Stimulated activated CD8-positive, alpha-beta memory T cell treated with anti-CD3 and anti-CD28 coated beads, Interleukin-4, amount 100 ng/mL, for 1 hour (primary cell): ENCODE measurements at places on chromosomes 16 and 17.

DNA sequence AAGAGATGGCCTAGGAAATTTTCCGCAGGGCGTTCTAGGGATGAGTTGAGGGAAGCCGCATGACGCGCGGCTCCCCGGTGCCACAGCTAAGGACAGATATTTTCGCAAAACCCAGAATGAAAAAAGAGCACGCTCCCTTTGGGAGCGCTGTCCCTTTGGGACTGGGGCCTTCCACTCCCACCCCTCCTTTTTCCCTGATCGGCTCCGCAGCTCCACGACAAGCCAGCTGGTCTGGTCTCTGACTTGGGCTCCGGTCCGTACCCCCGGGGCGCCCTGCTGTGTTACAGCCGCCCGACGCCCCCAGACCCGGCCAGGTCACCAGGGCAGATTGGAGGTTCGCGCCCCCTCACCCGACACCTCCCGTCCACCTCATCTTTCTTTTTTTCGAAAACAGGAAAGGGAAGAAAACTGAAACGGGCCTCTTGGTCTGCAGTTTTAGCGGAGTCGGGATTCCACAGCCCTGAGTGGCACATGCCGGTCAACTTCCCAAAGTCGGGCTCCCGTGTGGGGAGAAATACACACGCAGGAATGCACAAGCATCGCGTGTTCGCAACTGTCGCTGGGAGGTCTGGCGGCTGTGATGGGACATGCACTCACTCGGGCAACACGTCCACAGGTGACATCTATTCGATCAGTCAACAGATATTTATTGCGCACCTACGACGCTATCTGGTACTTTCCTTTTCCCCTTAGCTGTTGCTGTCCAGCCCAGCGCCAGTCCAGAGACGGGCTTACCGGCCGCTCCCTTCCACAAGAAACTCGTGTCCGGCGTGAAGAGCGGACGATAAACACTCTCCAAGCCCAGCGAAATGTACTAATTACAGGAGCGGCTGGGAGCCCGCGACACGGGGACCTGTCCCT lies 3.9 kb upstream of the SOX9 start:
- DNase-seq = no peak

DNA sequence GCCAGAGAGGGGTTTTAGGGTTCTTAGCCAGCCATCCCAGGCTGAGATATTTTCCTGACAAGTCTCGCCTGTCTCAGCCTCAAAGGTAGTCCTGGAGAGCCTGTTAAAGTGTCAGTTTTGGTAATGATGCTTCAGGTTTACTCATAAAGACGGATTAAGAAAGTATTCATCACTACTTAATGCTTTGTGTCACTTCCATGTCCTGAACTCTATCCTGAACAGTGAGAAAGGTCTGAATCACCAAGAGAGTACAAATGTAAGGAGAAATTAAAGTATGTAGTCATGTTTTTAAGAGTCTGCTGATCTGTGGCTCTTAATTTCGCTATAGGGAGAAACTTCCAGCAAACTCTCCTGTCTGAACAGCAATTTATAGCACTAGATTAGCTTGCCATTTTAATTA lies 14.0 kb downstream of the RPGRIP1L start:
- DNase-seq = no peak

DNA sequence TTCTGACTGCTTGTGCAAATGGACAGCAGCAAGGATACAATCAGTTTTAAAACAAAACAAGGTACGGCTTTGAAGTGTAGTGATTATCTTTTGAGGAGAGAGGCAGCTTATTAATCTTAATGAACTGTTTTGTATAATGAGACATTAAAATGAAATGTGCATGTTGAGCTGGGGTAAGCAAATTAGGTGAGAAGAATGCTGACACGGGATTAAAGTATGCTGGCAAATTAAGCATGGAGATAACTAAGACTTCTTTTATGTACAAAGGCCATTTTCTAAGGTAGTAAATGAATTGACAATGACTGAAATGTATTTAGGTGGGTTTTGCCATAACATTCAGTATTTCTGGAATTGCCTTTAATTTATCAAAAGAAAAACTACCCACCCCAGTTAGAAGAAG lies 18.7 kb downstream of the DNAJC7 start:
- no peak for DNase-seq

- DNase-seq = no peak
Observed at GRCh38 chr17:78842881-78843565, 2.4 kb upstream of the USP36 start.

DNA sequence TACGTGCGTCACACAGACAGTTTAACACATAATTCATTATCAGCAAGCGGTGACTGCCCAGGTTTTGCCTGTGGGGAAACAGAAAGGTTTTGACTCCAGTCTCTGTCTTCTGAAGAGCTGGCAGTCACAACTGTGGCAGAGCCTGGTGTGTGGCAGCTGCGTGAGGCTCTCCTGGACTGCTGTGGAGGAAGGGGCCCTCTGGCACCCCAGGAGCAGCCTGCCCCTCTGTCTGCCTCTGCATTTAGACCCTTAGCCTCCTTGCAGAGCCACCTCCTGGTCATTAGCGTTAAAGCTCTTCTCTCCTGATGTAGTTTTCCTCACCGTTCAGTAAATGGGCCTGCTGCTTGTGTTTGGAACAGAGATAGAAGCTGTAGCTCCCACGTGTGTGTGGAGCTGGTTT lies 10.9 kb downstream of the RAB40C start:
- DNase-seq = no peak

DNA sequence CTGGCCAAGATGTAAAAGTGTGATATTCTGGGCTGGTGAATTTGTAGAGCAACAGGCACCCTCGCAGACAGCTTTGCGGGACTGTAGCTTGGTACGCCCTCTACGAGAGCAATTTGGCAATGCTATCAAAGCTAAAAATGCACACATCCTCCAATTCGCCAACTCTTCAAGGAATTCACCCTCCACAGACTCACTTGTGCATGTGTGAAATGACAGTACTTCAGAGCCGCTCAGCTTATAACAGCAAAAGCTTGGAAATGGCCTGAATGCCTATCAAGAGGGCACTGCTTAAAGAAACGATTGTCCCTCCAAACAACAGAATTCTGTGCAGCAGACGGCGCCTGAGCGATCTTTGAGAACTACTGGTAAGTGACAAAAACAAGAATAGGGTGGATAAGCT lies 130.8 kb downstream of the SDK2 start:
- DNase-seq = no peak

DNA sequence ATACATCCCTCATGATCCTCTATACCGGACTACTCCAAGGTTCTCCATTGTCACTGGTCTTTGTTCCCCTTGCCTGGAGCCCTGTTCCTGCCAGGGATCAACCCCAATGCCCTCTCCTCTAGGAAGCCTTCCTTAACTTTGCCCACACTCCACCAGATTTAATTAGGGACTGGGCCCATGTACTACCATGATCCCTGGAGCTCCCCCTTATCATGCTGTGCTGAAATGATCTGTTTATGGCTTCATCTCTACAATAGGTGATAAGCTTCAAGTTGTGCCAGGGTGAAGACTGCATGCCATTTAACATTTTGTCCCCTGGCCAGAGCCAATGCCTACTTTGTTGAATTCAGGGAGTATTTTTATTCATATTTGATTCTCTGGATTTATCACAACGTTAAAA lies 17.9 kb upstream of the IRX5 start:
- DNase-seq = no peak

GRCh38 chr17:5715478-5715877 lies 131.2 kb upstream of the NLRP1 start:
- DNase-seq = no peak
